SHP77 (cell line): ENCODE measurements at places on chromosomes 5 and 9.

- no peak for DNase-seq
These were observed 96.0 kb downstream of the SLIT3 start for GRCh38 chr5:169204788-169205400.

DNA sequence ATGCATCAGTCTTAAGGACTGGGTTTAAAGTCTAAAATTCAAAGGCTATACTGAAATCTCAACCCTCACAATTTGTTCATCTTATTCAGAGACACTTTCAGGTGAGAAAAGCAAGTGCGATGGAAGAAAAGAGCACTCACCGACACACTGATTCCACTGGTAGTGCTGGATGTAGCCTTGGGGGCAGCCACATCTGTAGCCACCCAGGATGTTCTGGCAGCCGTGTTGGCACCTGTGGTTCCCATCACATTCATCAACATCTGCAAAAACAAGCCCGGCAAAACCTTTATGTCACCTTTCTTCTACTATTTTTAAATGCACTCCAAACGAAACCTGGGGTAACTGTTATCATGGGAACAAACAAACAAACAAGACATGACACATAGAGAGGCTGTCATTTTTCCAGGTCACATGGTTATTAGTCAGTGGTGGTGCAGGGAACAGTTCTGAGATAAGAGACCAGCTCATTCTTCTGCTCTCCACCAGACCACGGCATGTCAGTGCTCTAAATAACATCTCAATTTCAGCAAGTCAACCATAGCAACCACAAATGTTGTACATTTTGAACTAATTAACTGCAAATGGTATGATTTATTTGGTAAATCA, 188.4 kb downstream of the SLC12A2 start:
- no peak for DNase-seq

- DNase-seq = no peak
These were observed 30.5 kb downstream of the TSSK1B start for GRCh38 chr5:113404269-113404668.

GRCh38 chr5:137075163-137075970, 423.8 kb downstream of the SPOCK1 start:
- DNase-seq = peak; percentile 71

DNA sequence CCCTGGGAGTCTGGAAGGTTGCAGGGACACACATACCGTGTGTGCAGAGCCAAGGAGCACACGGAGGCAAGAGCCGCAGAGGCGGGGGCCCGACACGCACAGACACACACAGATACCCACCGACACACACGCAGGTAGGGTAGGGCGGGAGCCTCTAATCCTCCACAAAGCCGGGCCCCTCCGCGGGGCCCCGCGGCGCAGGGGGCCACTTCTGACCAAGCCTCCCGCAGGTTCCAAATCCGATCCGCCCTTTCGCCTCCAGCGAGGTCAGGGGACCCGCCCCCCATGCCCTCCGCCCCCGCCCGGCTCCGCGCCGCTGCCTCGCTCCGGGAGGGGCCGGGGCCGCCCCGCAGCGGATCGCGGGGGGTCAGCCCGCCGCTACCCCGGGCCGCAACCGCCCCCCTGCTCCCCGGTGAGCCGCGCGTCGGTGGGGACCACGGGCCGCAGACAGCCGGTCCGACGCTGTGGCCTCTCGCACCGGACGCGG, 1.4 kb upstream of the LMX1B start:
- no peak for DNase-seq

GRCh38 chr5:15321776-15322175, 178.2 kb upstream of the FBXL7 start:
- no peak for DNase-seq

GRCh38 chr5:131965826-131966415, 20.5 kb upstream of the MEIKIN start:
- DNase-seq = no peak

DNA sequence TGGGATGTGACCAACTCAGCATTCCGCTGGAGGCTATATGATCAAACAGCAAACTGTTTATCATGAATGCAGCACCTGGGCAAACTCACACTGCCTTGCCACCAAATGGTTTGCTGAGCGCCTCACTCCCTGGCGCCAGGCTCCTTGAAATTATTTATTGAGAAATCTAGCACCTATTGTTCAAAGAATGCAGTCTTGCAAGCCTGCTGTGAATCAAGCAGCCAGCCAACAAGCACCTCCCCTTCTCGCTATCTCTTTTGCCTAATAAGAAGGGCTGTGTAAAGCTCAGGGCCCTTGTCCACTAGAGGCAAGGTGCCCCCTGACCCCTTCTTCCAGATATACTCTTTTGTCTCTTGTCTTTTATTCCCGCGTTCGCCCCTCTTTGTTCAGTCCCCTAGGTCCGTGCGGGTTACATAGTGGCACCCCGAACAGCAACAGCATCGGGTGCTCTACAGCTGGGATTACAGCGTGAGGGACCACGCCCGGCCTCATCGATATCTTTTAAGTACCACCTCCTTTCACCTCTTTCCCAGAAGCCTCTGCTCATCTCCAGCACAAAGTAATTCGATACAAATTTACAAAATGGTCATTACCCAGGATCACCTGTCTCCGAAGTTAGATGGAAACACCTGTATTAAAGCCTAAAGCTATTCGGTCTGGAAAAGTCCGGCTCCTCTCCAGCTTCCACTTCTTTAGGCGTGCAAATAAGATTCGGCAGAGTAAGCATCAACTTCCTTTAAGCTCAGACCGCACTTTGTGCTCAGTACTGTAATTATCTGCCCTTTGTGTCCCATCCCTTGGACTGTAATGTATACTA, 896 bp downstream of the RIGI start:
- peak; percentile 8 for DNase-seq

GRCh38 chr5:131754363-131754762, 42.5 kb downstream of the FNIP1 start:
- DNase-seq = no peak

DNA sequence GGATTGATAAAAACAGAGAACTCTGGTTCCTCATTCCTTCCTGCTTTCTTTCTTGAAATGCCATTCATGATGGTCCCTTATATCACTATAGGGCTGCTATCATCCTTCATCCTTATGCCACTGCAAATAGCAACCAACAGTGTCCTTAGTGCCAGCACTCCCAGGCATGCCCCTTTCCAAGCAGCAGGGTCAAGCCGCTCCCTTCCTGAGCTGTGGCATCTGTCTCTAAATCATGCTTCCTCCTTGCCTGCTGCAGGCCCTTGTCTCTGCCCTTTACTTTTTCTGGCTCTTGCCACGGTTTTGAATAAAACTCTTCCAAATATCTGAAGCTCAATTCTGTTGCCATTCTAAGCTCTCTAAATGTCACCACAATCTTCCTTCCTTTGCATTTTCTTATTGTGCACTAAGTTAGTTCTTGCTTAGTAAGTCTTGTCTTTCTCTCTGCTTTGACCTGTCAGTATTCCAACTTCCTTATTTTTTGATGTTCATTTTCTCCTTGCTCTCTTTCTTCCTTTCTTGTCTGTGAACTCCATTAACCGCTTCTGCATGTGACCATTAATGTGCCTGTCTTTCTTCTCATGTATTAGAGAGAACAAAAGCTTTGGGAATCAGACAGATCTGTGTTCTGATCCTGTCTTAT, 19.9 kb downstream of the TLR4 start:
- DNase-seq = no peak

- no peak for DNase-seq
These were observed 250.4 kb upstream of the CHD1 start for GRCh38 chr5:99179206-99179605.

DNA sequence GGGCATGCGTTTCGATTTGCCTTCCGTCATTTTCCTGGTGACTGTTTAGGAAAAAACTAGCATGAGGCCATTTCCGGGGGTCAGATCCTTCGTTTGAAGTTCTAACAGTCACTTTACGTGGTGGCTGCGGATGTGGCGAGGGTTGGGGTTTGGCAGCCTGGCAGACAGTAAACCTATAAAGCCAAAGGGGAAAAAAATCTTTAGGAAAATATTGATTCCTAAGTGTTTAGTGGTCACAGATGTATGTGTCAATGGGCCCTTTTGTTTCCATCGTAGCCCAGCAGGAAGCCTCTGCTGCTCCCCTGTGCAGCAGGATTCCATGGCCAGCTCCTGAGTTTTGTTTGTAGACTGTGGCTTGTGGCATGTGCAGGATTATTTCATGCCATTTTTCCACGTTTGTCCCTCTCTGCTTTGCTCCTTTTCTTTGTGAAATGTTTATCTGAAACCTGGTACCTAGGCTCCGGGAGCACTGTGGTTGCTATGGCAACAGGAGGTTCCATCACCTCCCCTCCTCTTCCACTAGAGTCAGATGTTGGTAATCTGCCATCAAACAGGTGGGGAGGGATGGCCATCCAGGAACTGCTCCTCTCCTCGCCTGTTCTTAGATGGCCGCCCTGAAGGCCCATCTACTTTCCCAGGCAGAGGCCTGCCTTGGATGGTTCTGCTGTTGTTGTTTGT, 202.3 kb downstream of the AOPEP start:
- DNase-seq = no peak

DNA sequence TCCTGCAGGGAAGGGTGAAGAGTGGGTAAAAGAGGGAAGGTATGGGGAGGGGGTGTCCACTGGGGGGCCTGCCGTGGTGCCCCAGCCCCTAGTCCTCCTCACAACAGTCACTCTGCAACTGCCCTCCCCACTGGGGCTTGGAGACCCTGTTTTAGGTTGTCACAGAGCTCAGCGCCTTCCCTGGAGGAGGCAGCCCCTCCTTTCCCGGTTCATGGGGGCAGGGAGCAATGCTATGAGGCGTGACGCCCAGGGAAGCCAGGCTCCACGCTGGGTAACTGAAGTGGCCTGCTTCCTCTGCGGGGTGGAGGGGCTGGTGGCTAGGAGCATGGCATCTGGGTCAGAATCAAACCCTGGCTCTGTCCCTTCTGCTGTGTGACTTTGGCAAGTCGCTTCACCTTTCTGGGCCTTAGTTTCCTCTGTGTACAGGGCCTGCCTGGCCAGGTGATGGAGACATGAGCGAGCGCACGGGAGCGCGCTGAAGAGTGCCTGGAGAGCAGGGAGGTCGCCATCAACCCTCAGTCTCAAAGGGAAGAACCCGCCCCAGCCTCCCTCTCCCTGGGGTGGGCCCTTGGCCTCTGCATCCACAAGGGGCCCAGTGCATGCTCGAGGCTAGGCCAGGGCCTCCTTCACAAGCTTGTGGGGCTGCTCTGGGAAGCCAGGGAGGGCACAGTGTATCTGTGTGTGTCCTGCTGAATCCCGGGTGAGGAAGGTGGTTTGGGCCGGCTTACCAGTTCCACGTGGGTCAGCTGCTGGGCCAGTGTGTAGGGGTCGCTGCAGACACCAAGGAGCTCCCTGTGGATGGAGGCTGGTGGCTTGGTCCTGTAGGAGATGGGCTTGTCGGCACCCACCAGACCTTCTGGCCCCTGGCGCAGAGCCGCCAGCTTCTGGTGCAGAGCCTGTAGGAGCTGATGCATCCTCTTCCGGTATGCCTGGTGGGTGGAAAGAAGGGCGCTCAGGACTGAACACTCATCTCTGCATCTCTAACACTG, 56.4 kb upstream of the RNF130 start:
- DNase-seq = no peak

GRCh38 chr9:98132806-98133631, 14.0 kb upstream of the TRIM14 start:
- peak; percentile 17 for DNase-seq

GRCh38 chr5:170293273-170293672, 4.3 kb downstream of the LCP2 start:
- DNase-seq = no peak

DNA sequence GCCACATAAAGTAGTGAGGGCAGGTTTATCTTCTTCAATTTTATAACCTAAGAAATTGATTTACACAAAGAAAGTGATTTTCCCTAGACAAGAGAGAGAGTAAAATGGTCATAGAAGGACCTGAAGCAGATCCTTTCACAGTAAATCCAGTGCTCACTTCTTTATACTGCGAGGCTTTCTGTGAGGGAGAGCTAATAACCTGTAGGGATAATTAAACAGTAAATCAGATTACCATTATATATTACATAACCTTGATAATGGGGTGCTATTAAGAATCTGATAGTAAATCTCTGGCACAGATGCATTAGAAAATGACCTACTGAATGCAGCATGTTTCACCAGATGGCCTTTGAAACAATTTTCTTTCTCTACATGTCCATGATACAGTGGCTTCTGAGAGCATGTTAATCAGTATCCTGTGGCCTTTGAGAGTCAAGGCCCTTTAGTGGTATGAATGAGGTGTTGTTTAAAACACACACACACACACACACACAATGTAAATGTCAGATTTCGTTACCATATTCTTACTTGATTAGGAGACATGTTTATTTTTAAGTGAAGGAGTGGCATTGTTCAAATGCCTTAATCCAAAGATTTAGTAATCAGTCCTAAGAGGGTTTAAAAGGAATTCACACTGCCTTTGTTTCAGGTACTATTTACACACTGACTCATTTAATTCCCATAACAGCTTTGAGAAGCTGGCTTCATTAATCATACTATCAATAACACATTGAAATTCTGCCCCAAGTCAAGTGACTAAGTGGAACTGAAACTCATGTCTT, 124.7 kb downstream of the ALDH1A1 start:
- no peak for DNase-seq

DNA sequence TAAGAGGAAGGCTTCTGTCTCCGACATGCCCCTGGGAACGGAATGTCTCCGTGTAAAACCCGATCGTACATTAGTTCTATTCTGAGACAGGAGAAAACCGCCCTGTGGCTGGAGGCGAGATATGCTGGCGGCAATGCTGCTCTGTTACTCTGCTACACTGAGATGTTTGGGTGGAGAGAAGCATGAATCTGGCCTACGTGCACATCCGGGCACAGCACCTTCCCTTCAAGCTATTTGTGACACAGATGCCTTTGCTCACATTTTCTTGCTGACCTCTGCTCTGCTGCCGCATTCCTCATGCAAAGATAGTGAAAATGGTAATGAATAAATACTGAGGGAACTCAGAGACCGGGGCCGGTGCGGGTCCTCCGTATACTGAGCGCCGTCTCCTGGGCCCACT, 2.2 kb upstream of the DPP7 start:
- DNase-seq = no peak

GRCh38 chr9:81605170-81605670, 84.1 kb downstream of the TLE1 start:
- no peak for DNase-seq

DNA sequence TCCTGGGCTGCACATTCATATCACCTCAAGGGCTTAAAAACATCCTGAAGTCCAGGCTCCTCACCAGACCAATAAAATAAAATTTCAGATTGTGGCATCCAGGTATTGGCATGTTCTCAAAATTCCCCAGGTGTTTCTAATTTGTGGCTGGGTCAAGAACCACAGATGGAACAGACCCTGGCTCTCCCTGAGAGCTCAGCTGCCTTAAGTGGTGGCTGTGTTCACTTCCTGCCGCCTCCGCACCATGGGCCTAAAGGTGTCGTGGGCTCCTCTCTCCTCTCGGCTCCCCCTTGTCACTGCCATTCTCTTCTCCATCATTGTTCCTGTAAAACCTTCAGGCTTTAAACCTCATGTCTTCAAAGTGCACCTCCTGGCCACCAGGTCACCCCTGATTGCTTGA, 17.8 kb upstream of the CCNJL start:
- no peak for DNase-seq

- no peak for DNase-seq
These were observed 65.7 kb upstream of the SHB start for GRCh38 chr9:38134611-38135237.

- no peak for DNase-seq
These were observed 40.0 kb downstream of the PTGES start for GRCh38 chr9:129712634-129713401.
